CD4-positive, alpha-beta T cell treated with Interferon gamma for 1 hour (primary cell): ENCODE measurements at places on chromosomes 7 and 10.
A peak's percentile ranks its signal among the peaks of the same experiment; 100 is the strongest.

DNA sequence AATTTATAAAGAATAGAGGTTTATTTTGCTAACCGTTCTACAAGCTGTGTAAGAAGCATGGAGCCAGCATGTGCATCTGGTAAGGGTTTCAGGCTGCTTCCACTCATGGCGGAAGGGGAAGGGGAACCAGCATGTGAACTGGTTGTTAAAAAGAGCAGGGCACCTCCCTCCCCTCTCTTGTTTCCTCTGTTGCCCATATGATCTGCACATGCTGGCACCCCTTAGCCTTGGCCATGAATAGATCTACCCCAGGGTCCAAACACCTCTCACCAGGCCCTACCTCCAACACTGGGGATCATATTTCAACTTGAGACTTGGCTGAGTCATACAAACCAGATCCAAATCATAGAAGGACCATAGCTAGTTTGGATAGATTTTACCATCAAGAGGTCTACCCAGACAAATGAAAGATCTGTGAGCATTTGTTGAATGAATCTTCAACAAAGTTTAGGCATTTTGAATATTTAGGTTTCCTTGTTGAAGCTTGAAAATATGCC lies 36.0 kb upstream of the NRP1 start:
- DNase-seq, result no peak

DNA sequence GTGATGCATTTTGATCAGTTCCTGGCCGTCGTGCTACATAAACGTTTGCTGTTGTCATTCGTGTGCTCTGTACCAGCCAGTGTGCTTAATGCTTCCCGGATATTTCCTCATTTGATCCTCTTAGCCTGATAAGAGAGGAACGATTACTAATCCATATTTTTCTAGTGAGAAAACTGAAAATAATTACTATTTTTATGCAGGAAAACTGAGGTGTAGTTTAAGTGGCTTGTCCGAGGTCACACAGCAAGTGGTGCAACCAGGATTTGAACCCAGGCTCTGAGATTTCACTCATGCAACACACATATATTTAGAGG lies 650 bp upstream of the SORBS1 start:
- no peak for DNase-seq

DNA sequence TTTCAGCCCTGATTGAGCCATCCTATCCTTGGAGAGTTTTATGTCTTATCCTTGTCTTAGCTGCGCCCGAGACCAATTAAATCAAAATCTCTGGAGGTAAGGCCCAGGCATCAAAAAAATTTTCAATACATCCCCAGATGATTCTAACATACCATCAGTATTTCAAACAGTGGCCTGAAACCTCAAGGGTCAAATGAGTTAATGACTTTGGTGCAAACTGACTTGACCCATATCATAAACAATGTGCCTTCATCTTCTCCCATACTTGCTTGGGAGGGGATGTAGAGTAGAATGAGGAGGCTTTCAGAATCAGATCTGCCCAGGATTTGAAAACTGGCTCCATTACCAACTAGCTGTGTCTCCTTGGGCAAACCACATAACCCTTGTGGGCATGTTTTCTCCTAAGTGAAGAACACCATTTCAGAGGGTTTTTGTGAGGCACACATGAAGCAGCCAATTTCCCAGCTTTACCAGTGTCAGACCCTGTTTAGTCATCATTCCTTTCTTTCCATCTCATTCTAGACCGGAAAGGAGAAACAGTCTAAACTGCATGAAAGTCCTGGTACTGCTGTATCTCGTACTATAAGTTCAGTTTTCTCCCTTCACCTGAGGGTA lies 35.7 kb upstream of the ATXN7L1 start:
- no peak for DNase-seq

- peak; percentile 54 for DNase-seq
Measured at GRCh38 chr10:3757638-3758490, 27.1 kb downstream of the KLF6 start.

GRCh38 chr10:37535459-37536246 lies 321.8 kb downstream of the ZNF248 start:
- no peak for DNase-seq

GRCh38 chr10:86218160-86218559 lies 148.4 kb downstream of the GRID1 start:
- DNase-seq, result no peak

DNA sequence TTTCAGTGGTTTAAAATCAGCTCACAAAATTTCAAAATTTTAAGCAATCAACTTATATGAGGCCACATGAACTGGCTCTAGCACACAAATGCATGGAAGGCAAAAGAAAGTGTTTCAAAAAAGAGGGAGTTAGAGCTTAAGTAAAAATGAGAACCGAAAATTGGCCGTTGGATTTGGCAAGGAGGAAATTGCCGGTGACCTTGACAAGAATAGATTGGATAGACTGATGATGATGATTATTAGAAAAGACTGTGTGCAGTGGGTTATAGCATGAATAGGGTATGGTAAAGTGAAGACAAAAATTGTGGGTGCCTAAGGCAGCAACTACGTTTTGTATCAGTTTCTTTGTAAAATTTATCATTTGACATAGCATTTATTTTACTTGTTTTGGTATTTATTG lies 175.7 kb downstream of the SEMA3D start:
- no peak for DNase-seq

DNA sequence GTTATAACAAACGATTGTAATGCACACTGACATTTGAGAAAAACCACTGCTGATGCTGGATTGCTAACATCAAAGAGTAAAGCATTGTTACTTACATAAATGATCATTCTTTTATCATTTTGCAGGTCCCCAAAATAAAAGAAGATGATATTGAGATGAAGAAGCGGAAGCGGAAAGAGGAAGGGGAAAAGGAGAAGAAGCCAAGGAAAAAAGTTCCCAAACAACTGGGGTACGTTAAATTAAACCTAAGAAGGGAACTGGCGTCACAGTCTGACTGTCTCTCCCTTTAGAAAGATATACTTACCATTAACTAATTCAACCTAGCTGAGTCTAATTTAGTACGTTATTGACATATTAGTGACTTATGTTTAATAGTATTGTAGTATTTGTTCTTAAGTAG lies 28.1 kb downstream of the UBN2 start:
- no peak for DNase-seq

DNA sequence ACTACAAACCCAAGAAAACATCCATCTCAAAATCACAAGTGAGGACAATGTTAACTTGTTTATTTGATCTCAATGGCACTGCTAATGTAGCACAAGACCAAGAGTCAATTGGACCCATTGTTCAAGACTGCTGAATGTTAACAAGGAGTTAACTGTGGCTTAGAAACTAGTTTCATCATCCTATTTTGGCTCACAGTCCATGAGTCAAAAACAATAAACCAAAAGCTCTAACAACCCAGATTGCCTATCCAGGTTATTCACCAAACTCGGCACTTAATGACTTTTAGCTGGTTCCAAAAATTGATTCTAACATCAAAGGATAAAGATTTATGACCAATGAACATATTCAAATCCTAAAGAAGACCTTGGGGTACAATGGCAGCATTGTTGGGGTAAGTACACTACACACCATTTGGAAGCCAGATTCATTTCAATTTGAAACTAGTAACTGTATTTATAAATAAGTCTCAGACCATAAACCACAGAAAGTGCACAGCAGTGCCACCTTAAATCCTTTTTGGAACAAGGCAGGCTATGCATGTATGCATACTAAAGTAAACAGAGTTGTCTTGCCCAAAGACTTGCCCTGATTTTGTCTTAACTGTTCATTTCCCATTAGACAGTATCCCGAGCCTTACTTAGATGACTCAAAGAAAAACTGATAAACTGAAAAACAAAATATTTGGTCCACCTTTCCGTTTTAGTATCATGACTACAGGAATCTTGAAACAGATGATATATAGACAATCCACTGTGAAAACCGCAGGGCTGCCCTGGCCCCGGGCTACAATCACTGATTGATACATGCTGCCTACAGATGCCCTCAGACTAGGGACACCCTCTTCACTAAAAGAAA lies 84.5 kb downstream of the SRPK2 start:
- no peak for DNase-seq

DNA sequence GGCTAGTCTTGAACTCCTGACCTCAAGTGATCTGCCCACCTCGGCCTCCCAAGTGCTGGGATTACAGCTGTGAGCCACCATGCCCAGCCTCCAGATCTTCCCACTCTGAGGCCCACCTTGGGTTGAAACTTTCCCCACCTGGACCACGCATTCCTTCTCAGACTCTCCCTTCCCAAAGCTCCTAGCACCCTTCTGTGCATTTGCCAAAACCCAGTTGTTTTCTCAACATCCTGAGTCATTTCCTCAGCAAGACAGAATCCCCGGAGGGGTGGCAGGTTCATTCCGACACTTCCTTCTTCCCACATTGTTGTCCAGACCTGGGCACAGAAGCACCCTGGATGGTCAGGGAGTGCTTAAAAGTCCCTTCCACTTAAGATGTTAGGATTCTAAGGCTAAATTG lies 28.9 kb downstream of the BAG3 start:
- DNase-seq, result no peak

DNA sequence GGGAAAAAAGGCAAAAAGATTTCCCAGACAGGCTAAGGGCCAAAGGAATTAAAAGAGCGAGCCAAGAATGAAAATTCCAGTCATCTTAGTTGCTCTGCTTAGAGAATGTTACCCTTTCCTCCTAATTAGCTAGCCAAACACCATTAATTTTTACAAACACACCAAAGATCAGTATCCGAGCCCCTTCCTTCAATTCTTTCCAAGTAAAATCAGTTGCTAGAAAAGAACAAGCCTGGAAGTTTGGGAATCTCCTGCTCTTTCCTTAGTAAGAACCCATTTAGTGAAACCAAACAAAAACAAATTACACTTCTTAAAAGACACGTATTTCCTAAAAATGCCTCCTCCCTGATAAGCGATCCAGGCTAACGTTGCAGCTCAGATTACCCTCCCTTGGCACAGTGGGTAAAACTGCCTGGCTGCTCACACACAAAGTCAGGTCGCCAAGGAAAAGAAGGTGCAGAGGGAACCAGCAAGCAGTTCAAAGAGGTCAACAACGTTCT lies 57.1 kb upstream of the ABLIM1 start:
- DNase-seq, result no peak

DNA sequence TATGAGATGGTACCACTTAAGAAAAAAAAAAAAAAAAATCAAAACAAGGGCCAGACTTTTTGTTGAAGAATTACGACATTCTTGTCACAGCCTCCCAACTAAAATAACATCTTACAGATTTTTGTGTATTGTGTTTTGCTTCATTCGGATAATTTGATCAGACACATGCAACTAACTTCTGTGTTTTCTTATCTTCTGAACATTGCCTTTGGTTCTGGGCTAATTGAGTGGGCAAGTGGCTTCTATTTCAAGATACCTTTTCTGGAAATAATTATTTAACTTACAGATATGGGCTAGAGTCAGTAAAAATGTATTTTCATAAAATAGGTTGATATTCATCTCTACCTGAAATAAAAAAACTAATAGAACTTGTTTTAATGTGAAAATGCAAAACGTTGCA lies 165.1 kb downstream of the ANKRD7 start:
- DNase-seq, result no peak

DNA sequence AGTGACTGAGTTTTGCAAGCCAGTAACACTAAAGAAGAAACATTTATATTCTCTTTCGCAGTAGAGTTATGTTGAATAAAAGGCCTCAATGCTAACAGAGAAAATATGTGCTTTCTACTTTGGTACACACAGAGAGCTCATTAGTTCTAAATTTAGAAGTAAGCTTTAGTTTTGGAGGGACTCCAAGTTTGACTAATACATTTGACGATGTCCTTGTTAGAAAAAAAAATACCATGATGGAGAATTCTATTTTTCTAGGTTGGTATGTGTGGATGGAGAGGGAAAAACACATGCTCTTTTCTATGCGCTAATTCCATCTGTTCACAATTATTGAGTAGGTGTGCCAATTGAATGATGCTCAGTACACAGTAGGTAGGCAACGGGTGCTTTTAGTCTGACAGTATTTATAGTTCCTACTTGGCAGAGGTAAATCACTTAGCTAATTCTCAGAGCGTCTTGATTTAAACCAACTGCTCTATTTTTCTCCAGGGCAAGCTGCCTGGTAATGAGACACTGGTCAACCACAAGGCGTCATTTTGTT lies 327.2 kb upstream of the AKR1E2 start:
- no peak for DNase-seq

DNA sequence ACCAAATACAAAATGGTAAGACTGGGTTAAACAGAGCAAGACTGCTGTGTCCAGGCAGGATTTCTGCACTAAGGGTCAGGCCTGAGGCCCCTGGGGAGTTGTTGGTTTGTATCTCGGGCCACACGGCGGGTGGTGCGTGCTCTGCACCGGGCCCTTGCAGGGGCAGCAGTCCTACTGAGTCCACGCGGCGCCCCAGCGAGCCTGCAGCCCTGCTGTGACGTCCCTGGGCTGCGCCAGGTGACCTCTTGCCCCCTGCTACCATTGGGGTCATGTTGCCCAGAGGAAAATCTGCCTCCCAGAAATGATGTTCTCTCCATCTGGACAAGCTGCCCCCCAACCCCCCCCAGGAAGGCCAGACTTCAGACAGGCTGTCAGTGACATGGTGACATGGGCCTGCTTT lies 281.5 kb downstream of the CELF2 start:
- no peak for DNase-seq

- DNase-seq, result no peak
Measured at GRCh38 chr7:5344342-5344741, 61.6 kb downstream of the SLC29A4 start.

DNA sequence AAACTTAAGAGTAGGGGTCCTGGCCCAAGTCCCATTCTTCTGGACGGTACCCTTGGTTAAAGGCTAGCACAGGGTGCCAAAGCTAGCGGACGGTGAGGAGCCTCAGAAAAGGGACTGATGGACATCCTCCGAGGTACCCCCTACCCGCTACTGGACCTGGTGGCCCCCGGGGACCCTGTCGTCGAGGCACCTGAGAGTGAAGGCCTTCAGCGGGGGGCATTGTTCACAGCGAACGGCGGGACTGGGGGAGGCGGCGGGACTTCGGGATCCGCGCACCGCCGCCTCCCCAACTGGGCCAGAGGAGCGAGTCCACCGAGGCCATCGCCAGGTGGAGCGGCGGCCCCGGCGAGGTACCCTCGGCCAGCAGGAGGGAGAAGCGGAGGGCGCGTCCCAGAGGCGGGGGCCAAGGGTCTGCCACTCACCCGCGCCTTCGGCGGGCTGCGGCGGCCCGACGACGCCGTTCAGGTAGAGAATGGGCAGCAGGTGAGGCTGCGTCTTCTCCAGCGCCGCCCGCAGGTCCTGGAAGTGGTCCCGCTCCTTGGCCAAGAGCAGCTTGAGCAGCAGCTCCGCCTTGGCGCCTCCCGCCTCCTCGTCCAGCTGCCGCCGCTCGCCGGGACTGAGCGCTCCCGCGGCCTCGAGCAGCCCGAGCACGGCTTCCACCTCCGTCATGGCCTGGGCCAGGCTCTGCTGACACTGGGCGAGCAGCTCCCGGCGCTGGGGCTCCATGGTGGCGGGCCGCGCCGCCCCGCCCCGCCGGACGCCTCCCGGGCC lies 575 bp downstream of the DLG5 start:
- DNase-seq, result peak; percentile 9
